ENCODE measurements at places on chromosomes 4 and X. TPM values are rescaled to one million over a fixed set of nuclear protein-coding genes. Genes with fewer than 3 reads are reported as not detected.

- no peak for DNase-seq
These were observed 56.2 kb upstream of the GPRIN3 start for GRCh38 chr4:89363786-89364185.

GRCh38 chrX:84336646-84337045 is 148.6 kb upstream of the RPS6KA6 start:
- DNase-seq: no peak

The CFAP97 gene
- total RNA-seq: 17.6 TPM

DNA sequence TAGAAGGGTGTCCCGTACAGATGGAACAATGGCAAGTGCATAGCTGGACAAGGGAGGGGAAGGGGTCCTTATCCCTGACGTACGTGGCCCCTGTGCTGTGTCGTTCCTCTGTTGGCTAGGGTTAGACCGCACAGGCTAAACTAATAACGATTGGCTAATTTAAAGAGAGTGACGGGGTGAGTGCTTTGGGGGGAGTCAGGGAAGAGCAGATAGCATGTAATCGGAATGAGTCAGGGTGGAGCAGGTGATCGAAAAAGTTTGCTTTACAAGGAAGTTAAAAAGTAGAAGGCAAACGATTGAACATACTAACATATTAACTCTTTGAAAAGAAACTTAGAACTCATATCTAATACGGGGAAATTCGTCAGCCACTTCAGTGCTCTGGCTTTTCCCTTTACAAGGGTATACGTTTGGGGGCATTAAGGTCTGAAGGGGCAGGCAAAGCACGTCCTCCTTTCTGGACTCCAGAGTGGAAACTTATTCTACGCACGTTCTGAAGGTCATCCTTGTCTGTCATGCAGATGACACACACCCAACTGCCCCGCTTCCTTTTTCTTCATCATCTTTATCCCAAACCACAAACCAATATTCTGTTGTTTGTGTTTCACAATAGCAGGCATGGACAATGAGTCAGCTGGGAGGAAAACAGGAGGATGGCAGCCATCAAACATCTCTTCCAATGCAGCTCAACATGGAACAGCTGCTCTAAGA is 10.2 kb upstream of the CRLF2 start:
- no peak for DNase-seq

DNA sequence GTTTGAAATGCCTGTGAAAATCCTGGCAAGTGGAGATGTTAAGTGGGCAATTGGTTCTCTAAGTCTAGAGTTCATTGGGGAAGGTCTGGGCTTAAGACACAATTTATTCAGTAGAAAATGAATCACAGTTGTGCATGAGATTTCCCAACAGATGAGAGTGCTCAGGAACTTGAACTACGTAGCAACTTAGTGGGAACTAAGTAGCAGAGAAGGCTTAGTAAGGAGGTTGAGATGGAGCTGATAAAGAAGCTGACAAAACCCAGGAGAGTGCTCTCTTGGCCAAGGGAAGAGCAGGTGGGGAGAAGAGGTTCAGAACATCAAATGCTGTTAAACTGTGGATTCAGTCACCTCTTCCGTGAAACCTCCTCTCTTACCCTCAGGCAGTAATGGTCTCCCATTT is 33.0 kb downstream of the AFF1 start:
- no peak for DNase-seq

DNA sequence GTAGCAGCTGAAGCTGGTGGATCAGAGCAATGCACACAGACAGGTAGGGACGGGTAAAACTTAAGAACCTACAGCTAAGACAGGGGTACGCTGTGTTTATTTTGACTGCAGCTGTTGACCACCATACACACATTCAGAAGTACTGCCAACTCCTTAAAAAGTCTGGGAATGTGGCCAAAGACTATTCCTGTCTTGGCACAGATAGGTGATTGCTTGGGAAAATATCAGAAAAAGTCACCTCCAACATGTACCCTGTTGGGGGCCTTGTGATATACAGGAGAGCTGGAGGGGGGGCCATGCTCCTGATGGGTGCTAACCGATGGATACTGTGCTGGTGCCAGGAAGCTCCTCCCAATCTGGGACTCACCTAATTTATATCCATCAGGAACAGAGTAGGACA is 121.2 kb downstream of the VCX2 start:
- no peak for DNase-seq

GRCh38 chr4:168723020-168723419 is 226.2 kb downstream of the PALLD start:
- peak; percentile 61 for DNase-seq

GRCh38 chrX:9847071-9847470 is 60.8 kb downstream of the SHROOM2 start:
- DNase-seq: peak; percentile 60

- DNase-seq: no peak
These were observed 116.5 kb upstream of the RBPJ start for GRCh38 chr4:26204249-26204825.

DNA sequence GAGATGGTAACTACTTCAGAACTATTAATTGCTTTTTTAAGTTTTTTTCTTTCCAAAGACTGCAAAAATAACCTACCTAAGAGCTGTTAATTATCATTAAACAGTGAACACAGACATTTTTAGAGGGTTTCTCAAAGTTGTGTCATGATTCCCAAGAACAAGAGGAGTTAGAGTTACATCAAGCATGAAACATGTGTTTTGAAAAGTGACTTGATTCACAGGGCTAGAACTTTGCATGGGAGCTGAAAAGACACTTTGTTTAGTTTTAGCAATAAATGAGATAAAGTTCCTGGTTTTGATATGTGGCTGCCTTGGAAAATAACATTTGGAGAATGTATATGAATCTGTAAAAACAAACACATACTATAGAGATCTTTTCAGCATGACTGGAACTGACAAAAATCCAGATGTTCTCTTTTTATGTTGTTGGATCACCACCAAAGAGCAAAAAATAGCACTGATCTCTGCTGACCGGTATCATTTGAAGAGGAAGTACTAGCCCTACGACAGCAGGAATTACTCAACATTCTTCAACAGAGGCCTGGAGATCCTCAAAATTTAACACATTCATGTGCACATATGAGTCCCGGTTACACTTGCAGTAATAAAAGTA is 173.0 kb upstream of the PCDH18 start:
- DNase-seq: no peak

The WDR17 gene
- total RNA-seq: 0.42 TPM

The CT45A2 gene
- not detected for total RNA-seq

DNA sequence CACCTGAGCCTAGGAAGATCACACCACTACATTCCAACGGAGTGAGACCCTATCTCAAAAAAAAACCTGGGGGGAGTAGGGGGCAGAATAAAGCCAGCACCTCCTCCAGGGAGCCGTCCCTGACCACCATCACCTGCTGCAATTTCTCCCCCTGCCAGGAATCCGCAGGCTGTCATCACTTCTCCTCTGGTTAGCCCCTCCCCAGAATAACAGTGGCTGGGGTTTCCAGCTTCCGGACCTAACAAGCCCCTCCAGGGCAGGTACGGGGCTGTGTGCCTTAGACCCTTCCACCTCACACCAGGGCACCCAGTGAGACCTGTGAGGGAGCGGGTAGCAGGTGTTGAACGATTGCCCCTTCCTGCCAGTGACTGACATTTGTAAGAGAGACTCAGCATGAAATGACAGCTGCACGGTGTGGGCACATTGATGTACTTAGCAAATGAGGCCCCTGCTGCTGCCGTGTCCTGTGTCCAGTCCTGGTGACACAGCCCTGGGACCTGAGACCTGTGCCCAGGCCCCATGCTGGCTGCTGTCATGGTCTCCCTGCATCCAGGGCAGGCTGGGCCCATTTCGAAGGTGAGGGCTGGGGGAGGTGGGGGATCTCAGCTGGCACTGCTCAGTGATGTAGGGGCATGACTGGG is 6.7 kb upstream of the WFS1 start:
- DNase-seq: no peak

The DDX53 gene
- not detected for total RNA-seq

DNA sequence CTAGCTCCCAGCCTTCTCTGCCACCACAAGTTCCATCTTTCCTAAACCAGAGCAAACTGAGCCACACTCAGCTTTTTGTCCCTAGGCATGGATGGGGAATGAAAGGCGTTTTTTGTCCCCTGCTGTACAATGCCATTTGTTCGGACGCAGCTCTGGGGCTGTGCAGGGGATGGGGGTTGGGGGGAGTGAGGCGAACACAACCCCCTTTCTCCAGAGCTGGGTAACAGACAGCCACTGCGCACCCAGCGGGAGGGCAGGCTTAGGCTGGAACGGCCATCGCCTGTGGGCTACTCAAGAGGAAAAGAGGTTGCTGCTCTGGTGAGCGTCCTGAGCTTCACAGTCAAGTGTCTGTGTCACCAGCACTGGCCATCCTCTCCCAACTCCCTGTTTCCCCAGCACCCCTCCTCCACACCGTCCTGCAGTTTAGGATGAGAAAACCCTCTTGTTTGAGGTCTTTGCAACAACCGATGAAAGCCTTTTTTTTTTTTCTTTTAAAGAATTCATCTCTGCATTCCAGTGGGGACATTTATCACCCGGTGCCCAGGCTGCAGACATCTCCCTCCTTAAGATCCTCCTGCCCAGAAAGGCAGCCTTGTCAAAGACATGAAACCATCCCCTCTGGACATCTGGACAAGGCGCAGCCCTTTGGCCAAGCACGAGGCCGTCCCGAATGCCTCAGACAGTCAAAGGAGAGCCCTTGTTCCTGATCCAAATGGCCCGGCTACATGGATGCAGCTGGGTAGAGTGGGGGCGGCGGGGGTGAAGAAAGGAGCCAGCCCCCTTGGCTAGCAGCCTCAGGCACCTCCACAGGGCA is 419.6 kb downstream of the BCOR start:
- no peak for DNase-seq

GRCh38 chr4:8016527-8016926 is 76.9 kb upstream of the AFAP1 start:
- DNase-seq: no peak

DNA sequence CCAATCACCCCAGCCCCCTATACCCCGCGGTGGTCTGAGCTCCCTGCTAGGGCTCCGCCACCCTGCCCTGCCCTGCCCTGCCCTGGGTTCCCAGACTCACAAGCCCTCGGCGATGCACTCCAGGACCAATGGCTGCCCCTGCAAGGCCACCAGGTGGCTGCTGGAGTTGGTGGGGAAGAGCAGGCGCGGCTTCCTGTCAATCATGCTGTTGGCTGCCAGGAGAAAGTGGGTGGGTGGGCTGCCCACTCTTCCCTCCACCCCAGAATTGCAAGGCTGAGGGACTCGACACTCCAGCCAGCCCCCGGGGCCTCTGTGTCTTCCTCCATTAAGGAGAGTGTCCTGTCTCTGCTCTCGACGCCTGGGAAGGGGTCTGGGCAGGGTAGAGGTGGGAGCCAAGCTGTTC is 15.7 kb downstream of the L1CAM start:
- no peak for DNase-seq

- no peak for DNase-seq
These were observed 306.1 kb downstream of the PCDH18 start for GRCh38 chr4:137226221-137226620.

DNA sequence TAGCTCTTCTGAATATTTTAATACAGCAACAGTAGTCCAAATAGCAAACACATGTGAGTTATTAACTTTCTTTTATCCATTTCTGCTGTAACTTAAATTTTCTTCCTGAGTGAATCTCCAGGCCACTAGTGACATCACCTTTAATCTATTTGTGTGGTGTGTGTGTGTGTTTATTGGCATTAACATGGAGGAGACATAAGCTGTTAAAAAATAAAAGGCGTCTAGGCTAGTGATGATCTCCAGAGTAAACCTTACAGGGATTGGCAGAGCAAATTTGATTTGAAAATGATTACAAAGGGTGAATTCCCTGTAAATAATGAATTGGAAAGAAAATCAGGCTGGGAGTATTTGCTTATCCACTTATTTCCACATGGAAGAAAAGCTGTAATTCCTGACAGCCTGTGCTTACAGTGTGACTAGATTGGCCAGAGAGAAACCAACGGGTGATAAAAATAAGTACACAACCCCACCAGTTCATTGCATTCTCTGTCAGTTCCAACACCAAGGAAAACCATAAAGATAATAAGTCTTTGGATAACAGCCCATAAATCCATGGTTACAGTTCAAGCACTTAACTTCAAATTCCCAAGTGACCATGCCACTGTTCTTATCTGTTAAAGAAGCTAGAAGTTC is 186.1 kb downstream of the ENOX2 start:
- no peak for DNase-seq

- DNase-seq: no peak
These were observed 184.9 kb upstream of the PCDH7 start for GRCh38 chr4:30535255-30535654.

DNA sequence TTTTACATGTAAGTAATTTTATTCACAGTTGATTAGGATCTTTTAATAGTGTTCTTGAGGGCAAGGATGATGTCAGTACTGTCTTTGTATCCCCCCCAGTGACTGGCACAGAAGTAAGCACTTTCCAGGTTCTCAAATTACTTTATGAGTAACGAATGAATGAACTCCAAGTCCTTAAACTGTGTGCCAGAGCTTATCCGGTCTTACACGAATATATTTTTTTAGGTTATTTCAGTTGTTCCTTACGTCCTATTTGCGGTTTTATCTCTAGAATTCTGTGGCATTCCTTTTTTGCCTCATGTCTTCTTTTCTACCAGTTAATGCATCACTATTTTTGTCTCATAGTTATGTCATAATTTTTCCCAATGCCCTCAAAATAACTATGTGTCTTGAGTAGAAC is 106.9 kb upstream of the MID1IP1 start:
- DNase-seq: no peak

DNA sequence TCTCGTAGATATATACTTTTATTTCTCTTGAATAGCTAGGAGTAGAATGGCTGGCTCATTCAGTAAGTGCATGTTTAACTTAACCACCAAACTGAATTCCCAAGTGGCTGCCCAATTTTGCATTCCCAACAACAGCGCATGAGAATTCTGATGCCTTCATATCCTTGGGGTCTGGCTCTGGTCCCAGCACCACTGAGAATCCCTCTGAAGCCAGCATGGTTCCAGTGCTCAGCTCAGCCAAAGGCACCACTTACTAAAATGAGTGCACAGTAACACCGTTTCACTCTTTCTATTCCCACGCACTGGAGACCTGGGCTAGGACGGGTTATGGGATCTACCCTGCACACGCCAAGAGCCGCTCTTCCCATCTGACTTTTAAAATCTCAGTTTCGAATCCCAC is 60.4 kb downstream of the CASP3 start:
- no peak for DNase-seq

The SYNPO2 gene
- 0.07 TPM for total RNA-seq

GRCh38 chr4:167616476-167616875 is 382.2 kb upstream of the SPOCK3 start:
- DNase-seq: no peak

The MEPE gene
- total RNA-seq: not detected

- DNase-seq: peak; percentile 27
These were observed 49.7 kb upstream of the TMEM164 start for GRCh38 chrX:109952985-109953905.

The USP17L15 gene
- not detected for total RNA-seq

The RNF150 gene
- total RNA-seq: 0.33 TPM

- DNase-seq: no peak
These were observed 282.7 kb downstream of the DKK2 start for GRCh38 chr4:106753426-106753825.

The KIF4A gene
- 41.3 TPM for total RNA-seq
